ENCODE measurements at places on chromosomes 7 and 10.

GRCh38 chr10:106519376-106520030, 645.0 kb downstream of the SORCS1 start:
- peak; percentile 21 for DNase-seq

DNA sequence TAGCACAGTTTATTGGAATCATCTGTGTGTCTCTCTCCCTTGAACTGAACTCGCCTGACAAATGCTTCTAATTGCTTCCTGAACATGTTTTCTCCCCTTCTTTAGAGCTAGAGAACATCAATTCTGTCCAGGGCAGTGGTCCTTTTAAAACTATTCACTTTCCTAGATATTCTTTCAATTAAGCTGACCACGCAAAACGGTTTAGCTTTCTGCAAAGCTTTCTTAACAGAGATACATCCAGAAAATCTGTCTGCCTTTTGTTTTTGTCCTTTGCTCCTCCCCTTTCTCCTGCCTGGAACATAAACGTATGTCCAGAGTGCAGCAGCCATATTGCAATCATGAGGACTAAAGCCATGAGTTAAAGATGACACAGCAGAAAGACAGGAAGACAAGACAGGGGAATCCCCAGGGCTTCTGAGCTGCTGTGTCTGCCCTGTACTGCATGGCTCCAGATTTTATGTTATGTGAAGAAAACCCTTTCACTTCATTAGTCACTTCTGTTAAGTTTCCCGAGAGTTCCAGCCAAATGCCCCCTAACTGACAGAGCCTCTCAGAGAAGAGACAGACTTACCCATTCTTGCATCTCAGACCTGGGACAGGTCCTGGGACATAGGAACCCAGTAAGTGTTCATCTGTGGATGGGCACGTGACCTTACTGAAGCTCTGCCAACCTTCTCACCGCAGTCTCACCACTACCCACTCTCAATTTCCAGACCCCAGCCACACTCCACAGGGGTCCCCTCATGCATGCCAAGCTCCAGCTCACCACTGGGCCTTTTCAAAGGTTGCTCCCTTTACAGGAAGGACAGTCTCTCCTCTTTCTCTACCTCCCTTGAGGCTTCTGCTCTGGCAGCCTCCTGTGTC, 35.0 kb upstream of the CPXM2 start:
- DNase-seq = peak; percentile 56

DNA sequence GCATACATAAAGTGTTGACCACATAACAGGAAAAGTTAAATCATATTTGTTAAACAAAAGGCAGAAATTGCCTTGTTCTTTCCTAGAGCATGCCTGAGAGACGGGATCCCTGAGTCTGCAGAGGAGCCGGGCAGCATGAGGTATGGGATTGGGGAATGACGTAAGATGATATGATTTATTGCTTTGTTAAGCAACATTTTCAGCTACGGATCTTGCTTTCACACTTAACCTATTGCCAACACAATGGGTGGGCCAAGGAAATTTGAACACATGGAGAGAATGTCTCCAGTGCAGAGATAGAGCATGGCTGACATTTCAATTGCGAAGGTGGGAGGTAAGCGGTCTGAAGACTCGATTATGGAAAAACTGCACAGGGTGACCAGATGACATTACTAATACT, 76.7 kb downstream of the EMX2 start:
- no peak for DNase-seq

DNA sequence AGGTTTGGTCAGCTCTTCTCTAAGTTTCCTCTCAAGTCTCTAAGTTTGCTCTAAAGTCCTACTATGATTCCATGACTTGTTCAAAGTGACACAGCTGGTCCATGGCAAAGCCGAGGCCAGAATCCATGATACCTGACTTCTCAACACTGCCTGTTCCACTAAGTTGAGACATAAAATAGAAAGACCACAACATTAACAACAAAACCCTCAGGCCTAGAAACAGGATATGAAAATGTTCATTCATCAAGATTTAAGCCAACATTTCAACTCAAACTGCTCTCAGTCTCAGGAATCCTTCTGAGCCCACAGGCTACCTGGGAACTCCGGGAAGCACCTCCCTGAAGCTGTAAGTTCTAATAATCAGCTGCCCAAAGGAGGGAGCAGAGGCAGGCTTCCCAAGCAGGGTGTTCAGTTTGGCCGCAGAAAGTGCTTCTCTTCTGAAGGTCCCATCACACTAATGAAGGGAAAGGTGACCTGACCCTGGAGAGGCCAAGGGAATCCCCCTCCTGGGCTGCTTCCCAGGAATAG, 62.9 kb downstream of the STK17A start:
- no peak for DNase-seq

DNA sequence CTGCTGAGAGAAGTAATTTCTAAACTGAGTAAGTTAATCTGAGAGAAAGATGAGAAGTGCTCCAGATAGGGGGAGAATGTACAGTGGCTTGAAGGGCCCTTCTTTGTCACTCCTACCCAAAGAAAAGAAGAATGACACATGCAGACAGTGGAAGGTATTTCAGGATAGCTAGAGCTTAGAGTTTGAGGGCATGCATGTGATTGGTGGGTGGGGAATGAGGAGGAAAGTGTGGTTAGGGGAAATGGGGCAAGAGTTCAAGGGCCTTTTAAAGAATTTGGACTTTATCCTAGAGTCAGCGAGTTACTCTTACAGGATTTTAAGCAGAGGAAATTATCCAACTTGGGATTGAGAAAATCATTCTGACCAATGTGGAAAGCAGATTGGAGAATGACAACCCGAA, 50.0 kb downstream of the ANLN start:
- DNase-seq = no peak

DNA sequence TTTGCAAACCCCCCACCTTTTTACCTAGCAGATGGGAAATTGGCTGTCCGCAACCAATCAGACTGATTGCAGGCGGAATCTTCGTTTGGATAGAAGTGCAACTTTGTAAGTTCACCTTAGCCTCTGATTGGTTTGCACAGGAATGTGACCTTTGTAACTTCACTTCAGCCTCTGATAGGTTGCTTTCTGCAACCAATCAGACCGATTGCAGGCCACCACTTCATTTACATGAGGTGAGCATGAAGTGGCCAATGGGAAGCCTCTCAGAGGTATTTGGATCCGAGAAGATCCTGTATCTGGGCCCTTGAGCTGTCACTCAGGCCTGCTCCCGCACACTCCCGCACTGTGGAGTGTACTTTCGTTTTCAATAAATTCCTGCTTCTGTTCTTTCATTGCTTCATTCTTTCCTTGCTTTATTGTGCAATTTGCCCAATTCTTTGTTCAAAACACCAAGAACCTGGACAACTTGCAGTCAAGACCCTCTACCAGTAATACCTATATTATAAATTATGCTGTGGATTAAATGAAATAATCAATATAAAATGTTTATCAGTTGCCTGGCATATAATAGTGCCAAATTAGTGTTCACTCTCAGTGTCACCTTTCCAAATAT, 491.4 kb downstream of the PLXNA4 start:
- peak; percentile 8 for DNase-seq

- DNase-seq = no peak
These were observed 27.6 kb upstream of the LAMB4 start for GRCh38 chr7:108157606-108158335.

DNA sequence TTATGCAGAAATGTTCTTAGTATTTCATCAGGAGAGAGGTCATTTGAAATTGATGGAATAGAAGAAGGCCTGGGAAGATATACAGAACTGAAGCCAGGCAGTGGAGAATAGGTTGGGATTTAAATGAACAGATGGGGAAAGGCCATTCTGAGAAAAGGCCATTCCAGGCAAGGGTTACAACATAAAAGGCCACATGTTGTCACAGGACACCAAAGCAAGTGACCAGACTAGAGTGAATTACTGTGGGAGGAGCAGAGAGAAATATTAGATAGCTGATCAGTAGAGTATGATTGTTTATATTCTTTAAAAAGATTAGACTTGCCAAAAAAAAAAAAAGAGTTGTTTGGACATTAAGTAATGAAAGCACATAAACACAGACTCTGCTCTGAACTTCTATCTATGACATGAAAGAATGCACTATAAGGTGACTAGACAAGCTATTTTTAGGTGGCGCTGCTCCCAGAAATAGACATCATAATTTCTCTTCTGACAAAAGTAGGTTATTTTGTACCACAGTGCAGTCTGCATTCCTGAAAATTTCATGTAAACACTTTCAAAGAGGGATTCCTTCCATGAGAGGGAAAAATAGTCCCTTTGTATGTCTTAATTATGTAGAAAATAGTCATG, 55.2 kb upstream of the DKK1 start:
- DNase-seq = no peak

GRCh38 chr10:18737236-18737635, 78.0 kb downstream of the ARL5B start:
- DNase-seq = peak; percentile 24

DNA sequence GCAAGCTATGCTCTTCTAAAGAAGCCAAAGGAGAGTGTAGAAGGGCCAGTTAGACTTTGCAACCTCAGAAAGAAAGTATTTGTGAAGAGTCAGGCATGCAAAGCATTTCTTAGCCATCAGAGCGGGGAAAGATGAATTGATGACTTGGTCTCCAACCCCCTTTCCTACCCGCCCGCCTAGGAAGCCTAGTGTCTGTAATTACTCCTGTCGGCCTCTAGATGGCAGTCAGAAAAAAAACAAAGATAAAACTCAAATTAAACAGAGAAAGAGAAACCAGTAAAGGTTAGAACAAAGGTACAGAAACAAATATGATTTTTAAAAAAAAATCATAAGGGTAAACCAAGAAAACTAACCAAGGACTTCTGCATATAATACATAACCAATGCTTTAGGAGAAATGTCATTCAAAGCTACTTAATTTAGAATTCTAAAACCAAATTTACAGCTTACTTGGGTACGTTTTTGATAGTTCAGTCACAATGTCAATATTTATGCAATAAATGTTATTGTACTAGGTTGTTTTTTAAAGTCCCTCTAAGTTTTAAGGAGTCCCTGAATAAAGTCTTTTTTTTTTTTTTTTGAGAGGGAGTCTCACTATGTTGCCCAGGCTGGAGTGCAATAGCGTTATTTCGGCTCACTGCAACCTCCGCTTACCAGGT, 97.6 kb downstream of the LYZL1 start:
- DNase-seq = peak; percentile 49

DNA sequence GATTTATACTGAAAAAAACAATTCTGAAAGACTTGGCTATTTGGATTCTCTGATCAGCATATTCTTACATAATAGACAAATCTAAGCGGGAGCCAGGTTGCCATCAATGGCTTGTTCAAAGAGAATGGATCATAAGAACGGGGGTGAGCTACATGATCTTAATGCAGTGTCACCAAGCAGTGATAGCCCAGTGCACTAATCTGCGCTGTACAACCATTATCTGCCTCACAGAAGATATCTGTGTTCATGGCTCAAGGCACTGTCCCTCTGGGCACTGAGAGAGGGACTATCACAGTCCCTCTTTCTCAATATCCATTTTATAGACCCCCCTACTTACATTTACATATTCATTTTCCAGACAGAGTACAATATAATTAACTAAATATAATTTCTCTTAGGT, 22.9 kb upstream of the PRKAR2B start:
- no peak for DNase-seq

DNA sequence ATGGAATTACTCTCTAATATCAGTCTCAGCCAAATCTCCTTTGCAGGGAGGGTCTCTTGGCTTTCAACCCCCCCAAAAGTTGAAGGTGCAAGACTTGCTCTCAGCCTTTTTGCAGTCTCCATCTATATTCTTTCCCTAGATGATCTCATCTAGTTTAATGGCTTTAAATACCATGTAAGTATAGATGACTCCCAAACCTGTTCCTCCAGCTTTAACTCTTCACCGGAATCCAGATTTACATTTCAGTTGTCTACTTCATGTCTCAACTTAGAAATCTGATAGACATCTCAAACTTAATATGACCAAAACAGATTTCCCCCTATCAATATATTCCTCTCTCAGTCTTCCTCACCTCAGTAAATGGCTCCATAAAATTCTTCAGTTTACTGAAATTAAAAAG, 9.9 kb upstream of the TAS2R41 start:
- DNase-seq = no peak

DNA sequence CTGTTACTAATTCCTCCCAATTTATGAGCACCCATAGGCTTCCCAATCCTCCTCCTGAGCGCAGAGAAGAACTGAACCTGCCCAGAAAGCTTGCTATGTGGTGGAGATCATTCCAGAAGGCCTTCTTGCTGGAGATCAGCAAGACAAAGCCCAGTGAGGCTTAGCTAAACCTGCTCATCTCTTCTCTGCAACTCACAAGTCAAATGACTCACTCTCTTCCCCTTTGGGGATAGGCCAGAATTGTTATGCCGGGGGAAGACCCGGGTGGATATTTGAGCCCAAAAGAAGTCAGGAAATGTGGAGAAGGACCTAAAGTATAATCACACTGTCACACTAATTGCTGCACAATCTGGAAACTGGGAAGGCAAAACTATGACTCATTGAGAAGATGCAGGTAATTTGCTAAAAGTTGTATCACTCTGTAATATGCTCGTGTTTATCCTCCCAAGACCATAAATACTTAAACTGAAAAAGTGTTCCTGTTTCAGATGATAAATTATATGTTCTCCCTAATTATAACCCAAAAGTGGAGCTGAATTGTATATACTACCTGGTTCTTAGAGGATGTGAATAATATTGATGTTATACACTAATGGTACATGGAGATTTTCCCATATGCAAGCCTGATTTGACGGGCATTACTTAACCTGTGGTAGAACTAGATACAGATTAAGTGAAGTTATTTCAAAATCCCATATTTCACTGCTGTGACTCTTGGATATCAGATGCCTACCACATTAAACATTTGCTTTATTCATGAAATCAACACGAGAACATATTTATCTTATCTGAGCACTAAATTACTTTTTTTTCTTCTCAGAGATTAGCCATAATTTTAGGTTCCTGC, 6.4 kb downstream of the NEBL start:
- no peak for DNase-seq

GRCh38 chr10:93073539-93074146, at the start of gene CYP26A1:
TSS of gene CYP26A1 (plus strand) at chr10:93073893. CDS start at chr10:93073935, 42 bp downstream.
- no peak for DNase-seq

DNA sequence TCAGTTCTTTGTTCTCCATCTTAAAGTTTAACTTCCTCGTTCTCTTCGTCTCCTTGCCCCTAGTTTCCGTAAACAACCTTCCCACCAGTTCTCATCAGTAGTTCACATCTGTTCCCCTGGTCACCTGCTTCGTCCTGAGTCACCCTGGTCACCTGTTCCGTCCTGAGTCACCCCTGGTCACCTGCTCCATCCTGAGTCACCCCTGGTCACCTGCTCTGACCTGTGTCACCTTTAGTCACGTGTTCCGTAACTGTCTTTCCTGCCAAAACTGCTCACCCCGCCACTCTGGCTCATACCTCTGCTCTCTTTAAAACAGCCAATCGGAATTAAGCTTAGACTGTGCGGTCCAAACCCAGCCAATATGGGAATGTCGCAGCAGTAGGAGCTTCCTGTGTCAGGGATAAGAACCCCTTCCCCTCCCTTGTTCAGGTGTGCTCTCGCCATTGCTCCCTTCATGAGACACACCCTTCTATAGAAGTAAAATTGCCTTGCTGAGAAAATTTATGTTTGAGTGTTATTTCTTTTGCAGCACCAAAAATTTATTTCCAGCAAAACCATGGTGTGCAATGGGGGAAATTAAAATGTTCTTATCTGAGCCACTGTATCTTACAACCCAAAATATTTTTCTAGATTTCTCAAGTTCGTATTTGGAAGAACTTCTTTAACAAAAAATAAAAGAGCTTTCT, 112.2 kb downstream of the VIM start:
- no peak for DNase-seq

- peak; percentile 26 for DNase-seq
These were observed 167.5 kb downstream of the ITGB1 start for GRCh38 chr10:32790483-32790882.

All from EL (cell line).